ENCODE measurements at places on chromosomes 2 and 18.

GRCh38 chr2:8049851-8050571 is 631.8 kb upstream of the ID2 start:
- DNase-seq, result no peak

DNA sequence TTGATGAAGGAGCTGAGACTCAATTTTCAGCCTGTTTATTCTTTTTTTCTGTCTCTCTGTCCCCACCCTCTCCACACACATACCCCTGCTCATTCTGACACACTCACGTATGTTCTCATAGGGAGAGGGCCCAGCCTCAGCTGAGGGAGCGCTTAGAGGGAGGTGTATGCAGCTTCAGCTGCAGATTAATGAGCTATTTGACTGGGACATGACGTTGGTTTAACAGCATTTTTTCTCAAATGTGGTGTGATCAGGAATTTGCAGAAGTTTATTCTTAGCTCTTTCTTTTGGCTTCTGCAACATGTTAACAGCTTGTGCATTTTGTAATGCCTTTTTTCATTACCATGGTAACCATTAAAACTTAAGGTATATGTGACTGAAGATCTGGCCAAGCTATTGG is 1547.1 kb upstream of the PIK3C3 start:
- DNase-seq, result no peak

DNA sequence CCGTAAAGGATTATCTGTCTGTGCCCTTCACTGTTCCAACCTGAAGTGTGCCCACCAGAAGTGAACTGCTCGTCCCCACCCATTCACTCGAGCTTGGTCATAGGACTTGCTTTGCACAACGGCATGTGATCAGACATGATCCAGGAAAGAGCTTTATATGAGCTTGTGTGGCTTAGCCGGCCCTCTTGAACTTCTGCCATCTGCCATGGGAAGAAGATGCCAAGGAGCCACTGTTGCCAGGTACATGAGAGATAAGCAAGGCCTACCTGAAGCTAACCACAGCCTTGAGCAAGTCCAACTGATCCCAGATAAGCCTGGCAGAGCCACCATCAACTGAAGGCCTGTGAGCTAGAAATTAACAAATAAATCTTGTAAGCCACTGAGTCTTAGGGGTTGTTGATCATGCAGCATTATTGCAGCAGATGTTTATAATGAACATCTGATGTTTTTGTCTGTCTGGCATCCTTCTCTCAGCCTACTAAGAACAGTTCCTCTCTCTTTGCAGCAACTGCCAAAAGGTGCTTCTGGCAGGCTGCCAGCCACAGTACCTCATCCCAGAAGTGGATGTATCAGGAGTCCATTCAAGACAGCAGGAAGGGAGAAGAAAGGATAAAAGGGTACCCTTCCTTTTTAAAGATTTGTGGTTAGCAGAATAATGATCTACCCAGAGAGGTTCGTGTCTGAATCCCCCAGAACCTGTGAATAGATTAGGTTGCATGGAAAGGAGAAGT is 16.8 kb downstream of the DBI start:
- DNase-seq, result peak; percentile 42

DNA sequence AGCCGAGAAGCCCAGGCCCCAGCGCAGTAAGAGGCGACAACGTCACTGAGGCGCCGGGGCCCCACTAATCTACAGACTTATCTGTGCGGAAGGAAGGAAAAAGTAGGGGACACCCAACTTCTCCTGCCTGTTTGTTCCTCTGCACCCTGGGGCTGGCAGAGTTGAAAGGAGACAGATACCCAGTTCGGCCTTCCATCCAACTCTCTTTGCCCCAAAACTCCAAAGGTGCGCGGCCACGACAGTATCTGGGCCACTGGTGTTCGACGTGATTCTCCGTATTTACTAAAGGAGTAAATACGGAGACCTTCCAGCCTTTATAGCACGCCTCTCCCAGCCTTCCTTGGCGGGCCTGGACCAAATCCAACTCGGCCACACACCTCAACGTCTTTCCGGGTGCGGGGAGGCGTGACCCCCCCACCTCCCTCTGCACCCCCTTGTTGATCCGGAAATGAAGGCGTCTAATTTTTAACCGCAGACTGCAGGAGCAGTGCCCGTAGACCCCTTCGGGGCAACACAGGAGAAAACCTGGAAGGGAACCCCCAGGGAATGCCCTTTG is 1.6 kb downstream of the SMAD7 start:
- no peak for DNase-seq

- DNase-seq, result no peak
Observed at GRCh38 chr18:59938676-59939075, 38.9 kb downstream of the PMAIP1 start.

- DNase-seq, result no peak
Observed at GRCh38 chr2:101622210-101623030, 75.1 kb upstream of the MAP4K4 start.

DNA sequence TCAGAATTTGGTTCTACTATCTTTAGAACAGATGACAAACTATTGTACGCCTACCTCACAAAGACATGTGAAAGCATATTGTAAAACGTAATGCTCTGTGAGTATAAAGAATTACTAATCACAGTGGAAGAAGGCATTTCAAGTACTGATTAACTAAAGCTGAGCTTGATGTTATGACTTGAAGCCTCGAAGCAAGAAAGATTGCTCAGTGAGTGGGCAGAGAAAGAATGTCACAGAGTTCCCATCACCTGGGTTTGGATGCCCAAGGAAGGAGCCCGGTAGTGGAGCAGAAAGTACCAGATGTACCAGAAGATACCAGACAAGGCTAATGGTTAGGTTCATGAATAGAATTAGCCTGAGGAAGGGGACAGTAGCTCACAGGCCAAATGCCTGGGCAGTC is 39.5 kb upstream of the FAM110C start:
- DNase-seq, result no peak

GRCh38 chr2:43417300-43417699 is 178.5 kb downstream of the THADA start:
- no peak for DNase-seq

DNA sequence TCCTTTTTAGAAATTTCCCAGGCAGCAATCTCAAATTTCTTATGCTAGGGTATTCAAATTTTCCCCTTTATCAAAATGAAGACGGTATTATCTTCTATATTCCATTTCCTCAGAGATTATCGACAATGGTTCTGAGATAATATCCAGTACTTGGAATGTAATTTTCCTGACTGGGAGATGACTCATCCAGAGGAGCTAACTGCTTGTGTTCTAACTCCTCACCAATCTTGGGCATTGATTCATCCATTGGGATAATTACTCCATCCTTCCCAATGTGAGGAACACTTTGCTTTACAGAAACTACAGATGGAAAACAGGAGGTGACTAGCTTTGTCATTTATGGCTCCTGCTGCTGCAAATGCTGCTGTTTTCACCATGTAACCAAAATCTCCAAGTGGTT is 239.4 kb upstream of the LYPD1 start:
- no peak for DNase-seq

DNA sequence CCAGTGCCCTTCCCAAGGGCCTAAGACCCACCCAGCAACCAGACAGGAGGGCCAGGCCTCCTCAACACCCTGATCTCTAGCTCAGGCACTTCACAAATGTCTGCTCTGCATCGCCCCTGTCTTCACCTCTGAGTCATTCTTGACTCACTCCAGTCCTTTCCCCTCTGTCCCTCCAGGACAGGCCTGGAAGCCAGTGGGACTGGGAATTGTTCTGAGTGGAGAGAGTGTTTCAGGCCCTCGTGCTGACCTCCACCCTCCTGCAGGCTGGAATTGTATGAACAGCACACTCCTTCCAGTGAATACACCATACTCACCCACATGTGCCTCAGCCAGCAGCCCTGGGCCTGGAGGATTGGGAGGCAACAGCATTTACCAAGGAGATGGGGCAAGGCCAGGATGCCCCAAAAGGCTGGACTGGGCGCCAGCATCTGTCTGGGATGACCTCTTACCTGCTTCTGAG is 304.2 kb downstream of the CYP26B1 start:
- DNase-seq, result no peak

- peak; percentile 23 for DNase-seq
Observed at GRCh38 chr18:41146301-41146700, 808.7 kb upstream of the PIK3C3 start.

DNA sequence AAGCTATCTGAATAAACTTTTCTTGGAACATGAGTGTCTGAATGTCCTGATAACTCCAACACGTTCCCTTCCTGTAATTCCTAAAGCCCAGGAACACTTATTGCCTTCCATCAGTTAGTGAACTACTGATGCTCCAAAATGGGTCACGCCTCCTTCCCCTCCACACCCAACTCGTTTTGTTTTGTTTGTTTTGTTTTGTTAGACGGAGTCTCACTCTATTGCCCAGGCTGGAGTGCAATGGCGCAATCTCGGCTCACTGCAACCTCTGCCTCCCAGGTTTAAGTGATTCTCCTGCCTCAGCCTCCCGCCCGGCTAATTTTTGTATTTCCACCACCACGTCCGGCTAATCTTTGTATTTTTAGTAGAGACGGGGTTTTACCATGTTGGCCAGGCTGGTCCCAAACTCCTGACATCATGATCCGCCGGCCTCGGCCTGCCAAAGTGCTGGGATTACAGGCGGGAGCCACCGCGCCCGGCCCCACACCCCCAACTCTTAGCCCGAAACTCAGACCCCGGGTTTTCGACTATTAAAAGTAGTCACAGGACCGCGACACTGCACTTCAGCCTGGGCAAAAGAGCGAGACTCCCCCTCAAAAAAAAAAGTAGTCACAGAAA is 774 bp downstream of the IER3IP1 start:
- DNase-seq, result no peak
